ENCODE measurements at places on chromosomes 1 and 21.

DNA sequence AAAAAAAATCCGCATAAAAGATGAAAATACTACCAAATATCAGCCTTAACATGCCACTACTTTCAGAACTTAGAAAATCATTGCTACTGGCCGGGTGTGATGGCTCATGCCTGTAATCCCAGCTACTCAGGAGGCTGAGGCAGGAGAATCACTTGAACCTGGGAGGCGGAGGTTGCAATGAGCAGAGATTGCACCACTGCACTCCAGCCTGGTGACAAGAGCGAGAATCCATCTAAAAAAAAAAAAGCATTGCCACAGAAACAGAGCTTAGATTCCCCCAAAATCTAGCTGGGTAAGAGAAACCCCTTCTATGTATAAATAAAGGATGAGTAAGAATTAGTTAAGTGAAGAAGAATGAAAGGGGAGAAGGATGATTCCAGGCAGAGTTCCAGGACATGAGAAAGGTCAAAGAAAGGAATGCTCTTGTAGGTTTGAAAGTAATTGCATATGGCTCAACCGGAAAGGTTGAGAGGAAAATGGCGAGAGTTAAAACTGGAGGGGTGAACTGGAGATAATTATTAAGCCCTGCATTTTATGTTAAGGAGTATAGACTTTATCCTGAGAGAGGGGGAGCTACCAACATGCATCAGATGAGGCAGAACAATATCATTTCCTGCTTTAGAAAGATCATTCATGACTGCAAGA, 19.7 kb upstream of the NRDC start:
- peak; percentile 88 for DNase-seq

DNA sequence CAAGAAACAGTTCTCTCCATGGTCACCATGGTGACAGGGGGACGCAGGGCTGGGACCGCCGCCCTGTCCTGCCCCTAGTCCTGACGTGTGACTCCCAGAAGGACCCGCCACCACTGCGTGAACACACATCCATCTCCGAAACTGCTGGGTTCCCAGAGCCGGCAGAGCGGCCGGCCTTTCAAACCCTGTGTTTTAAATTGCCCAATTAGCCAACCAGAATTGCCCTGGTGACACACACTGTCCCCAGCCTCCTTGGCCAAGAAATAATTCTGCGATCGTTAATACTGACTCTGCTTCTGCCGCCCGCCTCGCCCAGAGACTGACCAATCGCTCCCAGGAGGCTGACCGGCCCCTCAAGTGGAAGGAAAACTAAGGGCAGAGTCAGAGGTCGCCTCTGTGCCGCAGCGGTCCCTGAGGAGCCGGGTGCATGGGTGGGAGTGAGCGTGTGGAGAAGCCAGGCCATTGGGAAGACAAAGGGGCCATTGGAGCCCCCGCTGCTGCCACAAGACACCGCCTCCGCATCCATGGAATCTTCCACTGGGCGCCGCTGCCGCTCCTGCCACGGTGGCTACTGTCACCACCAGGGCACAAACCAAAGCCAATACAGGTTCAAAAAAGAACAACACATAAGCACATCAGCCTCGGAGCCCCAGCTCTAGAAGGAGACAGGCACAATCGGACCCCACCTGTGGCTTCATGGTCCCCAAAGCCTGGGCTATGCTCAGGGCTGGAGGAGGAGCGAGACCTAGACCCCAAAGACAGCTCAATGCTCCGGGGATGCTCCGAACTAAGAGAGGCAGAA, 273.2 kb downstream of the NPHP4 start:
- no peak for DNase-seq

GRCh38 chr1:33970148-33970825, 106.4 kb downstream of the HMGB4 start:
- no peak for DNase-seq

DNA sequence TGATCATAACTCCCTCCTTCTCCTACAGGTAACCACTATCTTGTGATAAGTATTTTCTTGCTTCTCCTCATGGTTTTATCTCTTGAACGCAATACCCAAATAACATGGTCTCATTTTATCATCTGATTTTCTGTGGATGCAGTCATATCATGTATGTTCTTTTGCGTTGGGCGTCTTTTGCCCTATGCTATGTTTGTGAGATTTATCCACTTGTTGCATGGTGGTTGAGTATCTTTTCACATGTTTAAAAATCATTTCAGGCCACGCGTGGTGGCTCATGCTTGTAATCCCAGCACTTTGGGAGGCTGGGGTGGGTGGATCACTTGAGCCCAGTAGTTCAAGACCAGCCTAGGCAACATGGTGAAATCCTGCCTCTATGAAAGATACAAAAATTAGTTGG, 15.6 kb downstream of the PADI3 start:
- no peak for DNase-seq

GRCh38 chr1:1889847-1890505, 911 bp downstream of the GNB1 start:
- peak; percentile 49 for DNase-seq

DNA sequence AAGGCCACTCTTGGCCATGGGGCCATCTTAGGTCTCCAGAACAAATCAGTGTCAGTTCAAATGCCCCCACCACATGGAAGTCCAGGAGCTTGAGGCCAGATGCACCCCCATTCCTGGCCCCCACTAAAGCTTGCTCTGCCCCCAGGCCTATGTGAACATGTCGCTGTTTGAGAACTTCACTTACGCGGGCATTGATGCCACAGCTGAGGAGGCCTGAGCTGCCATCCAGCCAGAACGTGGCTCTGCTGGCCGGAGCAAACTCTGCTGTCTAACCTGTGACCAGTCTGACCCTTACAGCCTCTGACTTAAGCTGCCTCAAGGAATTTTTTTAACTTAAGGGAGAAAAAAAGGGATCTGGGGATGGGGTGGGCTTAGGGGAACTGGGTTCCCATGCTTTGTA, 15.1 kb upstream of the MPL start:
- DNase-seq, result no peak

DNA sequence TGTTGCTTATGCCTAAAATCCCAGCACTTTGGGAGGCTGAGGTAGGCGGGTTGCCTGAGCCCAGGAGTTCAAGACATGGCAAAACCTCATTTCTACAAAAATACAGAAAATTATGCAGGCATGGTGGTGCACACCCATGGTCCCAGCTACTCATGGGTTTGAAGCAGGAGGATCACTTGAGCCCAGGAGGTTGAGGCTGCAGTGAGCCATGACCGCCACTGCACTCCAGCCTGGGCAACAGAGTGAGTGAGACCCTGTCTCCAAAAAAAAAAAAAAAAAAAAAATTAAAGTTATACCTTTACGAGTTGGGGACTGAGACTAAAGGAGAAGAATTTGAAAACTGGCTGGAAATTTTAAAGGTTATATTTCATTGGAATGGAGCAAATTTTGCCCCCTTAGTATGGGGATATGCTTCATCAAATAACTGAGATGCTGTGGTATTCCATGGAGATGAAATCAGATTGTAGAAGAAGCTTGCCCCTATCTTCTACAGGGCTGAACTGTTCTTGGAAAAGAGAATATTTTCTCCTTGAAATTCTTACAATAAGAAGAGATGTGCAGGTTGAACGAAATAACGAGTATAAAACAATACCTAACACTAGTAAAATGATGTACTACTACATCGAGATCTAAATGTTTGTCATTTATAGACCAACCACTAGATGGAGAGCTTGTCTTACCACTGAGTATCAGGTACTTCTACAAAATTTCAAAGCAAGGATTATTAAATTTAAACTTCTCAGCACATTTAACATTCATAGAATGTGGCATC, 34.9 kb upstream of the SCYL3 start:
- DNase-seq, result peak; percentile 52

- DNase-seq, result no peak
Observed at GRCh38 chr1:9827558-9828185, 3.9 kb upstream of the CLSTN1 start.

- peak; percentile 67 for DNase-seq
Observed at GRCh38 chr1:150562446-150563339, 13.5 kb downstream of the ADAMTSL4 start.
